ENCODE measurements at places on chromosomes 2 and 18. TPM values are rescaled to one million over a fixed set of nuclear protein-coding genes. Genes with fewer than 3 reads are reported as not detected.

DNA sequence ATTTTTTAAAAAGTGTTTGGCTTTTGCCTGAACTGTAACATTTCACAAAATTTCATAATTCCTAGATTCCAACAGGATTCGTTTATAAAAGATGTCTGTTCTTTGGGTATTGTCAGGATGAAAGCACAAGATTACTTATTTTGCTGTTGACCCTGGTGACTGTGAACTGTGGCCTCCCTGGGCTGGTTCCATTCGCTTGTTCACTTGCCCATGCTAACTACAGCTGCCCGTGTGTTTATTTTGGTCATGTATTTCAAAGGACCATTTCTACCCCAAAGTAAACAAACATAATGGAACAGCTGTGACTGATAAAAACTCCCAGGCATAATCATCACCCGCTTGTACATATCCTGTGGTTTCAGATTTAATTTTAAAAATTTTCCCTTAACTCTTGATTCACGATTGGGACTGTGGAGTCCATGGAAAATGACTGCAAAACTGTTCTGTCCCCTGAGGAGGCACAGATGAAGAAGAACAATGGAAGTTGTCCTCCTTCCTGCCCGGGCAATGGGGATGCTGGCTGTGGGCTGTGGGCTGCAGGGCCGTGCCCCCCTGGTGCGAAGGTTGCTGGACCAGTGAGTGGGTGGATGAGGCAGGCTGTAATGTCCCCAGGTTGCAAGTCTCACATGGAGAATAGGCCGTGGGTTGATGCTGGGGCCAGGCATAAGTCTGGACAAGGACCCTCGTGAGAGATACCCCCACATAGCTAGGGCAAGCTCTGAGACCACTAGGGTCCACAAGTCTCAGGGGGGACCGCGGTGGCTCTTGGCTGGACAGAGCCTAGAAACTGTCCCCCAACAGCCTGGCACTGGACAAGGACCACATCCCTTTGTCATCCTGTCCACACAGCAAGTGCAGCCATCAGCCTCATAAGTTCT lies 28.9 kb upstream of the HDAC4 start:
- DNase-seq, result no peak

- no peak for DNase-seq
Observed at GRCh38 chr2:28523902-28524301, 28.0 kb downstream of the PLB1 start.

DNA sequence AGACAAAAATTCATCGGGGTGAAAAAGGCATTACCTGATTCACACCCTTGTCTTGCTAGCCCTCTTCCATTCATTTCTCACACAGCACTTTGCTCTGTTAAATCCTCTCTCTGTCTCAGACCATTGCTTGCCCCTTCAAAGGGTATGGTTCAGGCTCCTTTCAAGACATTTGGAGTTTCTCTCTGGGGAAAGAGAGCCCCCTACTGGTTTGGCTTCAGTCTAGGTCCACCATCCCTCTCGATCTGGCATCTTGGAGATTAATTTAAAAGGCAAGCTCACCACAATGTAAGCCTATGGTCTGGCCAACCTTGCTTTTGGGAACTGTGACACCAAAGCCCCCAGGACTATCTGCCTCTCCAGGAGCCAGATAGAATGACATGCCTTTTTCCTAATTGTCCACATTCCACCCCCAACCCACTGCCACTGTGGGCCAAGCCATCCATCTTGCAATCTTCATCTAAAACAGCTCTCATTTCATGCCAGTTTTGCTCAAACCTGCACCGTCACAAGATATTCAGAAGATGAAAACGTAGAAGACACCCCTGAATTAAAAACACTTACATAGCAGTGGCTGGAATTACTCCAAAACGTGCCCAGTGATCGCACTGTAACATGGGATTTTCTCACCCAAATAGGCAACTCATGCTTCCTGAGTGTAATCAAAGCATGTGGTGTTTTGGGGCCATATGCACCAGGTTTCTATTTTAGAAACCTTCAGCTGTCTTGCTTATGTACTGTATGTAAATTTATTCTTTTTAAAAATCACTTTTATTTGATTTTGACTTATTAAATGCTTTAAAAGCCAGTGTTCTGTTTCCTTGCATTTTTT lies 93.9 kb downstream of the FARSB start:
- peak; percentile 13 for DNase-seq

- no peak for DNase-seq
Observed at GRCh38 chr2:8510519-8510918, 171.3 kb upstream of the ID2 start.

Gene ACVR1
- 0.16 TPM for total RNA-seq

Gene RAB12
- 13.5 TPM for total RNA-seq

Gene TRIM43
- total RNA-seq, result not detected

Gene CDH2
- 0.19 TPM for total RNA-seq
